ENCODE measurements at places on chromosomes 5 and 9.

DNA sequence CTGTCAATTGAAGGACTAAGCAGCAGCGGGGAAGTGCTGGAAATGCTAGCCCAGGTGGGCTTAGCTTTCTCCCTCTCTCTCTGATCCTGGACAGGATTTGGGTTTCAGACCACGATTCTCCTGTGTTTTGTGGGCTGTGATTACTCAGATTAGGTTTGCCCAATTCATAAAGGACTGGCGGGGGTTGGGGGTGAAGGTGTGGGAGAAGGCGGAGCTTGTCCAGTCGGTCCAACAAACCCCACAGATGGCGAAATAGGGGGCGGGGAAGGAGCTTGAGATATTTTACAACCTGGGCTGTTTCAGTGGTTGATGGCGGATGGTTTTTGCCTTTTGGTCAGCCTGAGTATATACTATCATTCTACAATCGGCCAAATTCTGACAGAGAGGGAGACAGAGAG is 35.2 kb downstream of the PCDHAC2 start:
- peak; percentile 33 for DNase-seq

DNA sequence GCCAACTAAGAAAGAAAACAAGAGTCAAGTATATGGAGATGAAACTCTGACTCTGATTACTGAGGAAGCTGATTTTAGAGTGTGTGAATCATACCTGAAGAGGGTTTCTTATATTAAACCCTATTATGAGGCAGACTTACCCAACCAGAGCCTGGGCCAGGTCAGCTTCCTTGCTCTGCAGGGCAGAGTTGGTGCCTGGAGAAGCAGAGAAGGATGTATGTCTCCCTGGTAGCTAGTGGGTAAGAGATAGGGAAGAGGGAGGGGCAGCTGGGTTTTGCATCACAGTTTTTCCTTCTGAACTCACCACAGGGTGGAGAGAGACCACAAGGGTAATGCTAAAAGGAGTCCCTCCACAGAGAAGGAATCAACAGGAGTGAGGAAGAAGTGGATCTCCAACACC is 104.1 kb downstream of the CMYA5 start:
- DNase-seq: no peak

DNA sequence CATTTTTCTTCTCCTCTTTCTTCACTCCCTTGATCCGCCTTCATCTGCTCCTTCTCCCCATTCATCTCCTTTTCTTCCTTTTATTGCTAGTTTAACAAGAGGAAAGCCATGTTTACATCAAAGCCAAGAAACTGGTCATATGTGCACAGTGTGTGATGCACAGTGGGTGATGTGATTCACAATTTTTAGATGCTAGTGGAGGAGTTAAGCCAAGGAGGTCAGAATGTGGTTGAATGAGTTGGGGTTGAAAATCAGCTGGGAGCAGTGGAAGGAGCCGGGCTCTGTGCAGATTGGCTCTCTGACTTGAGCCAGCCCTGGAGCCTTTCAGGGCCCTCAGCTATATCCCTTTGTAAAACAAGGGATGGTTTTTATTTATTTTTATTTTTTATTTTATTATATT is 7.3 kb downstream of the ACER2 start:
- DNase-seq: no peak

GRCh38 chr9:80040457-80040856 is 468.7 kb downstream of the TLE4 start:
- DNase-seq: no peak

- no peak for DNase-seq
Measured at GRCh38 chr5:169628892-169629291, 8.2 kb upstream of the DOCK2 start.

DNA sequence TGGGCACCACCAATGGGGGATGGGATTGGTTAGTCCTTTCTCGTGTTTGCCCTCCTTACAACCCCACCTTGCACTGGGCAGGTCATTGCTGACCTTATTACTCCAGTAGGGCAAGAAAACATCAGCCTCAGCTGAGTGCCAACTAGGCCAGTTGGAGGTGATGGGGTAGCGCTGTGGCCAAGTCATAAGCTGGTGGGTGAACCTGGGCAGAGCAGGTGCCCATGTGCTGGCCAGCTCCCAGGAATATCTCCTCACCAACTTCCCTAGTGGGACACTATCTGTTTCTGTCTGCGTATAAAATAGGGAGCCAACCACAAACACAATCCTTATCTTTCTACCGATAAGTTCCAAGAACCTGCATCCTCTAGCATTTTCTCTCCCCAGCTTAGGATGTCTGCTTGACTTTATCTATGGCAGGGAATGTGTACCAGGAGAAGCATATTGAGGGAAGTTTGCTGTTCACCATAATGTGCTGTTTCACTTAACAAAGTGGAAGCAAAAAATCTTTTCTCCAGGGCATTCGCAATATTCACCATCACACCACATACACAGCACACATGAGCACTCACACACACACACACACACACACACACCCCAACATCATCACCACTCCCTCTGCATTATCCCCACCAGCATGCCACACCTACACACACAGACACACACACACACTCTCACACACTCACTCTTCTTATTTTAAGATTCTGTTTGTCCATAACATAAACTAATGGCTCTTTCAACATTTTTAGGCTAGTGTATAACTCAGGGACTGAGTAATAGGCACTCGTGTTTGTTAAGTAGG is 390.0 kb downstream of the ENC1 start:
- DNase-seq: no peak

- no peak for DNase-seq
Measured at GRCh38 chr5:66413931-66414330, 182.3 kb upstream of the MAST4 start.

- peak; percentile 37 for DNase-seq
Measured at GRCh38 chr5:119022017-119022745, 33.8 kb upstream of the DTWD2 start.

GRCh38 chr5:78727786-78728761 is 79.5 kb upstream of the LHFPL2 start:
- DNase-seq: no peak

GRCh38 chr9:129962889-129963703 is 79.9 kb downstream of the FNBP1 start:
- DNase-seq: peak; percentile 35

DNA sequence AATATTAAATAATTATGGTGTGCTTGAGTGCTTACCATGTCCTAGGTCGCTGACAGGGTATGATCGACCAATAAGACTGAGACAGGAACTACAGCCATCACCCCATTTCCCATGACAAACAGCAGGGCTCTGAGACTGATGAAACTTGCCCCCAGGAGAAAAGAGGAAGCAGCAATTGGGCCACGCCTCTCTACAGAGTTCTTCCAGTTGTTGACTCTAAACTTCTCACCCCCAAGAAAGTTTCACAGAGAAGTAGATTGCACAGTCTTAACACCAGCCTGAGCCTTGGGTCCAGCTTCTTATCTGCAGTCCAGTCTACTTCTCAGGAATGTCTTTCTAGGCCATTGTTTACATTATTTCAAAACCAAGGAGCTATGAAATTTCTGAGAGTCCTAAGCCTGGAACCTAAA is 182.2 kb upstream of the ANKRD55 start:
- DNase-seq: no peak

- no peak for DNase-seq
Measured at GRCh38 chr5:33379757-33380156, 61.0 kb upstream of the TARS1 start.

DNA sequence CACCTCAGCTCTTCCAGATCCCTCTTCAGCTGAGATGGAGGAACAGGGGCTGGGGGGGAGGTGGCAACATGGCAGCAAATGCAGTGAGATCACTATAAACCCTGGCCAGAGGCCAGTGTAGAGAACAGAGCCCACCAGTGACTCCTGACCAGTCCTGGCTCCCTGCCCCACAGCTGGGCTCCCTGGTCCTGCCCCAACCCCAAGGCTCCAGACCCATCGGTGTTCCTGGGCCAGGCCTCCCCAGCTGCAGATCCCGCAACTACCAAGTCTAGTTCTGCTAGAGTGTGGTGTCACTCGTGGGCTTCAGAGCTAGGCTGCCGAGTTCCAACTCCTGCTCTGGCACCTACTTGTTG is 16.8 kb downstream of the AKNA start:
- no peak for DNase-seq

DNA sequence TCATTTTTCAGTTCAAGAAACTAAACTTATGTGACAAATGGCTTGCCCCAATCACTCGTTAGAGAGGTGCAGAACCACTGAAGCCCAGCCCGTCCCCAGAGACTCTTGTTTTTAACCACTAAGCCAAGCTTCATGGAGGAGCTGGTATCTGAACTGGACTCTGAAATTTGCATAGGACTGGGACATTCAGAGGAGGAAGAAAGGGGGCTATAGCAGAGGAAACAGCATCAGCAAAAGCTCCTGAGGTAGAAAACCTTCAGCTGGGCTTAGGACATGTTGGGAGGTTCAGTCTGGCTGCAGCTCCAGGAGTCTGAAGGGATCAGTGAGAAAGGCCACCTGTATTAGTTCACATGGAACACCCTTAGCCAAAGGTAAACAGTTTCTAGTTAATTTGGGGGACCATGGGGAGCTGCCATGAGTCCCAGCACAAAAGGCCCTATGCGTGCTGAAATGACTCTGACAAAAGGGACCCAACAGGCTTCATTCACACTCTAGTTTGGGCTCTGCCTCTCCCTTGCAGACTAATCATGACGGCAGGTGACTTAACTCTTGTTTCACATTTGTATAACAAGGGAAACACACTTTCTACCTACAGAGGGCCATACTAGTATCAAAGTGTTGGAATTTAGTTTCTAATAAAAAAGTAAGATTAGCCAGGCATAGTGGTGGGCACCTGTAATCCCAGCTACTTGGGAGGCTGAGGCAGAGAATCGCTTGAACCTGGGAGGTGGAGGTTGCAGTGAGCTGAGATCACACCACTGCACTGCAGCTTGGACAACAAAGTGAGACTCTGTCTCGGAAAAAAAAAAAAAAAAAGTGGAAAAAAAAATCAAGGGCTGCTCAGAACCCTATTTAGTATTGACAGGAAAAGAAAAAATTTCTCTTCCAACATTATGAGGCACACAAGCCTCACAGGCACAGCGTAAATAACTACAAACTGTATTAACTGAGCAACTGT is 10.2 kb downstream of the FBXO10 start:
- no peak for DNase-seq

DNA sequence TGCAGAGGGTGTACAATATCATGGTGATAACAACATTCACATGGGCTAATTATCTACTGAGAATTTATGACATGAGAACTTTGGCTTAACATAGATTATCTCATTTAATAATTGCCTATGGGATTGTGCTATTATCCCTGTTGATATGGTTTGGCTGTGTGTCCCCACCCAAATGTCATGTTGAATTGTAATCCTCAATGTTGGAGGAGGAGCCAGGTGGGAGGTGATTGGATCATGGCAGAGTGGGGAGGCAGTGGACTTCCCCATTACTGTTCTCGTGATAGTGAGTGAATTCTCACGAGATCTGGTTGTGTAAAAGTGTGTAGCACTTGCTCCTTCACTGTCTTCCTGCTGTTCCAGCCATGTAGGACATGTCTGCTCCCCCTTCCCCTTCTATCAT is 186.4 kb downstream of the TRIM32 start:
- no peak for DNase-seq

DNA sequence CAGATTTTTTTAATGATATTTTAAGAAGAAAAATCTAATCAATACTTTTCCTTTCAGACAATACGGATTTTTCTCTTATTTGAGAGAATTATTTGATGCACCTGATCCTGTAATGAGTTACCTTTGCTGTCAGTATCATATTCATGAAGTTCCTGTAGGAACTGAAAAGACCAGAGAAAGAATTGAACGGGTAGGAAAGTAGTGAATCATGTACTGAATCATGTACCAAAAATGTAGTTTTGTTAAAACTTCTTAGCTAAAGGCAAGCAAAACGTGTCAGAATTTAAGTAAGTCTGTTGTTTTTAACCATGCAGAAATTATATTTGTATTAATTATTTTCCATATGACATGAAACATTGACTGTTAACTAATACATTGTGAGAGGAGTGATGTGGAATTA is 56.6 kb downstream of the SMC5 start:
- no peak for DNase-seq

GRCh38 chr5:69368458-69369339 is 621 bp downstream of the AK6 start:
- DNase-seq: peak; percentile 5

- DNase-seq: no peak
Measured at GRCh38 chr9:122193651-122194050, 33.9 kb downstream of the MORN5 start.

Data from HTR-8/SVneo (cell line).